ENCODE measurements at places on chromosomes 11 and 22.

DNA sequence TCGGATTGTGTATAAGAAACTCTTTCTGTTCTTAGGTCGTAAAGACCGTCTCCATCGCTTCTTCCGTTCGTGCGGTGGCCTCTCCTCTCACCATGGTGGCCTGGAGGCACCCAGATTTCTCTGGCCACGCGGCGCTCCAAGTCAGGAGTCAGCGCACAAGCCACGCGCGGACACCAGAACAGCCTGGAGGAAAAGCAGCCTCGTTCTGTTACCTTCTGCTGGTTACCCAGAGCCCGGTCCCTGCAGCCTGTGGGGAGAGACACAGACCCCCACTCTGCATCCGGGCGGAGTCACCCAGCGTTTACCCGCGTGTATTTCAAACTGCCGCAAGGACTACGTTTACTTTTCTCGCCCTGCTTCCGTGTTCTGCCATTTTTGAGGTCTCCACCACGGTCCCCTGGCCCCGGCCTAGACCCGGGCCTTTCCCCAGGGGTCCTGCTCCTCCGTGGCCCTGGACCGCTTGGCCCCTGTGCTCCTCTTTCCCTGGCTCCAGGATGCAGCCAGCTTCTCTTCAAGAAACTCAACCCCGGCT lies 776.1 kb downstream of the BRD1 start:
- DNase-seq, result no peak

- DNase-seq, result no peak
Measured at GRCh38 chr11:69086152-69087132, 37.7 kb downstream of the TPCN2 start.

DNA sequence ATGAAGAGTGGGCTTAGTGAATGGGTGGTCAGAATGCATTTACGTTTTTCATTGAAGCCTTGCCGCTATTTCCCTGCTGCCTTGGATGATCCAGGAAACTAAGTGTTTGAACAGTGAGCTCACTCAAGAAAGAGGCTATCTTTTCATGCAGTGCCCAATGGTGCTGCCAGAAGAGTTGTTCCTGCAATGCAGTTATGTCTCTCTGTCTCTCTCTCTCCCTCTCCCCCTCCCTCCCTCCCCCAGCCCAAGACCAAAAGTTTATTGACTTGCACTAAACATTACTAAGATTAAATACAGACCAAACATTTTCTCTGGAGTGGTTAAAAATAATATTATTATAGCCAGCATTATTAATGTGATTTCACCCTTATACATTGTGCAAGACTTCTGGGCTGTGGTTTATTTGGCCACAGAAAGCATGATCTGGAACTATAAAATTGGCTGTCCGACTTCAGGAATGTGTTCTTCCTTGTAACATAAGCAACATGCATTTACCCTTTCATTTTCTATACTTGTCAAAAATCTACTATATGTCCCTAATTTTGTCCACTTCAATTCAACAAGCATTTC lies 6.6 kb upstream of the FUT4 start:
- no peak for DNase-seq

DNA sequence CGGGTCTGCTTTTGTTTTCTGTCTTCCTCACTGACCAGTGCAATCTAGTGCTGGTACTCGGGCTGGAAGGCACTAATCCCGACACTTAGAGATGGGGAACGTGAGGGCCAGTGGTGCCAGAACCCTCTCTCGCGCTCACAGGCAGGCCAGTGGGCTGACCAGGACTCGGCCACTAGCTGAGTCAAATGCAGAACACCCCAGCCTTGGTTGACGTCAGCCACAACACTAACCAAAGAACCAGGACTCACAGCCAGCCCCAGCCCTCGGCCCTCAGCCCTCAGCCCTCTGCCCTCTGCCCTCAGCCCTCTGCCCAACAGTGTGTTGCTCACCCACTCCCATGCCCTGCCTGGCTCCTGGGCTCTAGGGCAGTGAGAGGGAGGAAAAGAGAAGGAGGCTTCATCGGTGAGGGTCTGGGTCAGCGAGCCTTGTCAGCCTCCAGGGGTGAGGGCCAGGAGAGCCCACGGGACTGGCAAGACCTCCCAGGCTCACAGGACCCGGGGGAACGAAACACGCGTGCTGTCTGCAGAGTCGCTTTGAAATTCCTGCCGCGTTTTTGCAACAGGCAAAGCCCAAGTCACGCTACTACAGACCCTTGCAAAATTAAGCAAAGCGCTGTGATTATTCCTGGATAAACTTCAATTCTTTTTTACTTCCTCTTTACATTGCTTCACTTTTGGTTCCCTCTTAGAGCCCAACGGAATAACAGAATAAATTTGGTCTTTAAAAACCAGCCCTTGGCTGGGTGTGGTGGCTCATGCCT lies 27.5 kb downstream of the KIAA0930 start:
- DNase-seq, result peak; percentile 78

DNA sequence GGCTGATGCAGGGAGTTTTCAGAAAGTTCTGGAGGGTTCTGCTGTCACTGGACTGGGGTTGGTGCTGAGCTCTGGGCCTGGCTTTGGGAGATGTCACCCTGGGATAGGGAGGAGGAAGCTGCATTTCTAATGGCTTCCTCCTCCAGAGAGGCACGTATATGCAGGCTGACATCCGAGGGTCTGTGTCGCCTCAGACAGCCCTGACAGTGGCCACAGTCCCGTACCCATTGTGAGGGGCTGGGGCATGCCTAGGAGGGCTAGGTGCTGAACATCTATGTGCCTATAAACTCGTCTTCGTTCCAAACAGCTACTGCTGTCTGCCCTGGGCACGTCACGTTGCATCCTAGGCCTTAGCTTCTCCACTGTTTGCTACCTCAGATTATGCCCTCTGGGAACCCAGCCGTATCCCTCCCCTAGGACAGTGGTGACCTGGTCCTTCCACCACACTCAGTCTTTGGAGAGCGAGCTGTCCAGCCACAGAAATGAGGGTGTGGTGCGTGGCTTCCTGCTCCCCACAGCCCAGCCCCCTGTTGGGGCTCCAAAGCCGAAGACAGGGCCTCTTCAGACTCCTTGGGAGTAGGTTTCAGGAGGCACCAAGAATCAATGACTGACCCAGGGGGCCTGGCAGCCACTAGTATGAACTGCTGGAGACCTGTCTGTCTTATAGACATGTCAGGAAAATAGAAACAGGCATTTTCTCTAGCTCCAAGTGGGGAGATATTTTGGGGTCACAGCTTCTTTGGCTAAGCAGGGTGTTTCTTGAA lies 26.4 kb downstream of the ADAMTS15 start:
- no peak for DNase-seq

DNA sequence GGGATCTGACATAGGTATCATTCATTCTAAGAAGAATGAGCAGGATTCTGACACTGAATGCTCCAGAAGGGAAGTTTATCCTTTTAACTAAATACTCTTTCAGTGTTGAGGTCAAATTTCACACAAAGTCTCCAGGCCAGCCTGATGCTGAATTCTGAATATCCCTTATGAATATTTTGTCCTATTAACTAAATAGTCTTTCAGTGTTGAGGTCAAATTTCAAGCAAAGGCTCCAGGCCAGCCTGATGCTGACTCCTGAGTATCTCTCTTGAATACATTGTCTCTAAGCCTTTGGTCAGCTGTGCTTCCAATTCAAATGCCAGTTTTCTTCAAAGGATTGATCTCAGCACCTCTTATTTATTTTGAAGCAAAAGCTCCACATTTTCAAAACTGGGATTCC lies 676.8 kb downstream of the NTM start:
- DNase-seq, result no peak

DNA sequence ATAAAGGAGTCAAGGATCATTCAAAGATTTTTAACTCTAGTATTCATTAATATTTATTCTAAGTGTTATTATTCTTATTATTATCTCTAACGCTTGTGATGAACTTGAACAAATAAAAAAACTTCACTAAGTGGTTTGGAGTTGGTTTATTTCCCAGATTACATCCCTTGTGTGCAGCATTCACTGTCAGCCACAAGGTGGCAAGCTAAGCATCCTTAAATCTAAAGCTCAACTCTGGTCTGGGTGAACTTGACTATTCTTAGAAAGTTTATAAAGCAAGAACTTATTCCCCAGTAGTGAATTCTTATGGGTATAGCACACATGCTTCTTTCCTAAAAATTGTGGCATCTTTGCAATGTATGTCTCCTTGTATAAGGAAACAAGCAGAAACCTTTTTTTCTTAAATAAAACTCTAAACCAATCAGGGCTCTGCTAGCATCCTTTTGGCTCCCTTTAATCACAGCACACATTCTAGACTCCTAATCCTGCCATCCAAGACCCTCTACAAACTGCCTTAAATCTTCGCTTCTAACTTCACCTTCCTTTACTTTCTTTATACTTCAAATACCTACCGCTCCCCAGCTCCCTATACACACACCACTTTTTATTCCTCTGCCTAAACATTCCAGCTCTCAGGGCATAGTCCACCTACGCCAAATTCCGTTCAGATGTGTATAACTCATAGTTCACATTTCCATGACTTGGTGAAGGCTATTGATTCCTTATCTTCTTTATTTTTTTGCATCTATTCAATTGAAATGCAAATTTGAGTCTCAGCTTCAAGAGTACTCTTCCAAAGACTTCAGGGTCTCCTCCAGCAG lies 1068.8 kb downstream of the DLG2 start:
- no peak for DNase-seq

DNA sequence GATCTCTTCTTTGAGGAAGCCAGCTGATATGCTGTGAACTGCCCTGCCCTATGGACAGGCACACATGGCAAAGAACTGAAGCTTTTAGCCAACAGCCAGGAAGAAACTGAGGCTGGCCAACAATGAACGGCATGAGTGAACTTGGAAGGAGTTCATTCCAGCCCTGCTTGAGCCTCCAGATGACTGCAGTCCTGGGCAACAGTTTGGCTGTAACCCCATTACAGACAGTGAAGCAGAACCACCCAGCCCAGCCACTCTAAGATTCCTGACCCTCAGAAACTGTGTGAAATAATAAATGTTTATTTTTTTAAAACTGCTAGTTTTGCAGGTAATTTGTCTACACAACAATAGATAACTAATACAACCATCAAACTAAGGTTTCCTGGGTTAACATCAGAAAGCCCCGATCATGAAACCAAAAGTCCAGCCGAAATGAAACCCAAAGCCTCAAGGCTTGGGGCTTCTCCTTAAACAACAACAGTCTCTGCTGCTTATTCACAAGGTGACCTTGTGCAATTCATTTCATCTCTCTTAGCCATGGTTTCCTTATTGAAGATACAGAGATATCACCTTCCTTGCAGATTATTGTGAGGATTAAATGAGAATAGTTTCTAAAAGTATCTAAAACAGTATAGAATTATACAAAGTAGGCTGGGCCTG lies 31.4 kb downstream of the PAK1 start:
- no peak for DNase-seq

GRCh38 chr11:131767421-131767820 lies 397.0 kb downstream of the NTM start:
- DNase-seq, result no peak

DNA sequence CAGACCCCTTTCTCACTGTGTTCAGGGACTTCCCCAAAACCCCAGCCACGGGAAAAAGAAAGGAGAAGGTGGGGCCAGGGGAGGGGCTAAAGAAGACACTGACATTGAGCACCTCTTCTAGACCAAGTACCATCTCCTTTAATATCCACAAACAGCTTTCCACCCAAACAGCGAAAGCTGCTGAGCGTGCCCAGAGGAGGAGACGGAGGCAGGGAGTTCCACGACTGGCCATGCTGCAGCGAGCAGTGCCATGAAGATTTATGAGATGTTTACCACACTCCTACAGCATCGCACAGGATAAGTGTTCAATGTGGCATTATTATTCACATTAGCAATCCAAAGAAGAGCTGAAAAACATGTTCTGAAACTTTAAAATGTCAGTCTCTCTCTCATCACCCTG lies 127.4 kb downstream of the LARGE1 start:
- no peak for DNase-seq

GRCh38 chr11:104623518-104623917 lies 274.7 kb downstream of the CASP12 start:
- no peak for DNase-seq

- DNase-seq, result no peak
Measured at GRCh38 chr11:133548641-133549040, 16.3 kb upstream of the OPCML start.

GRCh38 chr22:32336771-32337424 lies 20.8 kb upstream of the RFPL3 start:
- no peak for DNase-seq

DNA sequence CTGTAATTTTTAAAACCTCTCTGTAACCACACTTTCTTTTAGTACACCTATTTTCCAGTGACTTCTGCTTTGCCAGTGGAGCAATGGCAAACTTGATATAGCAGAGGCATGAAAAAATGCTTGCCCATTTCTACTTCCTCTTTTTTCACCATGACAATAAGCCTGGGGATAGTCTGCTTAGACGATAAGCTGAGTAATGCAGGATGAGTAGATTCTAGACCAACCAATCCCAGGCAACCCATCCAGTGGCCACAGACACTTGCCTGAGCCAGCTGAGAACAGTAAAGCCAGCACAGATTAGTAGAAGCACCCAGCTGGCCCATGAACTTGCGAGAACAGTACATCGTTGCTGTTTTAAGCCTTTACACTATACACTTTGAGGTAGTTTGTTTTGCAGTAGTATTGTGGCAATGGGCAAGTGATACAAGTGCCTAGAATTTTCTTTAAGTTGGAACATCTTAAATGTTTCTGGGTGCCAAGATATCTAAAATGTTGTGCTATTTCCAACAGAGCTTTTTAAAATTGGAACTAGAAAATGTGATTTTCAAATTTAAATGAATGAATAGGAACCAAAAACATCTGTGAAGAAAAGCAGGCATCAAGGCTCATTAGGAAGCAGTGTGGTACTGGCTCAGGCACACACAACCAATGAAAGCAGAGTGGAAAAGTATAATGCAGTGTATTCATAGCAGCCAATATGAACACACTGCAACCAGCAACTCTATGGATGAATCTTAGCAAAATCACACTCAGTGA lies 37.7 kb downstream of the DDI1 start:
- peak; percentile 66 for DNase-seq

GRCh38 chr11:65290448-65291165 lies 24.1 kb upstream of the CDC42EP2 start:
- DNase-seq, result peak; percentile 96

DNA sequence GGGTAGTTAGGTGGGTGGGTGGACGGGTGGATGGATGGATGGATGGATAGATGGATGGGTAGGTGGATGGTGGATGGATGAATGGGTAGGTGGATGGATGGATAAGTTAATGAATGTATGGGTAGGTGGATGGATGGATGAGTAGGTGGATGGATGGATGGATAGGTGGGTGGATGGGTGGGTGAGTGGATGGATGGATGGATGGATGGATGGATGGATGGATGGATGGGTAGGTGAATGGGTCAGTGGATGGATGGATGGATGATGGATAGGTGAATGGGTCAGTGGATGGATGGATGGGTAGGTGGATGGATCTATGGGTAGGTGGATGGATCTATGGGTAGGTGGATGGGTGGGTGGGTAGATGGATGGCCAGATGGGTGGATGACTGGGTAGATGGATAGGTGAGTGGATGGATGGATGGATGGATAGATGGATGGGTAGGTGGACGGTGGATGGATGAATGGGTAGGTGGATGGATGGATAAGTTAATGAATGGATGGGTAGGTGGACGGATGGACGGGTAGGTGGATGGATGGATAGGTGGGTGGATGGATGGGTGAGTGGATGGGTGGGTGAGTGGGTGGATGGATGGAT lies 41.5 kb upstream of the RTL6 start:
- DNase-seq, result no peak

- no peak for DNase-seq
Measured at GRCh38 chr11:106369224-106369623, 291.8 kb downstream of the AASDHPPT start.

GRCh38 chr11:76701294-76702040 lies 30.9 kb upstream of the LRRC32 start:
- DNase-seq, result no peak

All from HL-60 (cell line).